Activated T-helper 17 cell treated with anti-CD3 and anti-CD28 coated beads, Interleukin-2, amount 50 U/mL, for 72 hours (primary cell): ENCODE measurements at places on chromosomes 5 and 9.

- no peak for ATAC-seq
Observed at GRCh38 chr5:65015767-65016166, 247.0 kb downstream of the CWC27 start.

- no peak for ATAC-seq
Observed at GRCh38 chr9:70983723-70984295, 137.6 kb downstream of the TRPM3 start.

- no peak for ATAC-seq
Observed at GRCh38 chr5:127029581-127030258, 638 bp downstream of the MARCHF3 start.

DNA sequence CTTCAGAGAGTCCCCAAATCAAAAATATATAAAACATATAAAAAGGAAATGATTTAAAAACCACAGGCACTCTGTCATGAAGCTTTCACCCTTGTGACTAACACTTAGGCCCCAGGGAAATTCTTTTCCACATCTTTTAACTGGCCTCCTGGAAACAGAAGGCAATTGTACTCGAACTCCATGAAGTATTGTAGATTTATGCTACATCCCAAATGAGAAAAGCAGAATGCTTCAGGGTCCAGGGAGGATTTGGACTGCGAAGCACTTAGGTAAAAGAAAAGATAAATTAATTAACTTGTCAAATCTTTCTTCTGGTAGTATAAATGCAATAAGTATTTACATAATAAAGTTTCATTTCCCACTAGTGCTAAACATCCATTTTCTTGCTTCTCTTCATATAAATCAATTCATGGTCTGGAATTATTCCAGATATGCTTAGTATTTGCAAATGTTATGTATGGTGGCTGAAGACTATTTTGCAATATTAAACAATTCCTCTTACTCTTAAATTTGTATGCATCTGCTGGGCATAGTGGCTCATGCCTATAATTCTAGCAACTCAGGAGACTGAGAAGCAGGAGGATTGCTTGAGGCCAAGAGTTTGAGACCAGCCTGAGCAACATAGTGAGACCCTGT is 64.9 kb upstream of the ELL2 start:
- no peak for ATAC-seq

GRCh38 chr5:35188031-35188457 is 42.2 kb downstream of the PRLR start:
- no peak for ATAC-seq

- no peak for ATAC-seq
Observed at GRCh38 chr9:72786948-72787347, 165.9 kb downstream of the ALDH1A1 start.

- no peak for ATAC-seq
Observed at GRCh38 chr9:136437839-136438547, 1.7 kb downstream of the INPP5E start.

DNA sequence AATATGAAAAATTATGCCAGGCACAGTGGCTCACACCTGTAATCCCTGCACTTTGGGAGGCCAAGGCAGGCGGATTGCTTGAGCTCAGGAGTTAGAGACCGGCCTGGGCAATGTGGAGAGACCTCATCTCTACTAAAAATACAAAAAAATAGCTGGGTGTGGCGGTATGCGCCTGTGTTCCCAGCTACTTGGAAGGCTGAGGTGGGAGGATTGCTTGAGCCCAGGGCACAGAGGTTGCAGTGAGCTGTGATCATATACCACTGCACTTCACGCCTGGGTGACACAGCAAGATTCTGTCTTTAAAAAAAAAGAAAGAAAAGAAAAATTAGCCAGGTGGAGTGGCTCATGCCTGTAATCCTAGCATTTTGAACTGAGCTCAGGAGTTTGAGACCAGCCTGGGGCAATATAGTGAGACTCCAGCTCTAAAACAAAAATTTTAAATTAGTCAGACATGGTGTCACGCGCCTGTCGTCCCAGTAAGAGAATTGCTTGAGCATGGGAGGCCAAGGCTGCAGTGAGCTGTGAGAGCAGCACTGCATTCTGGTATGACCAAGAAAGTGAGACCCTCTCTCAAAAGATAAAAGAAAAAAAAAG is 18.0 kb downstream of the PLAA start:
- ATAC-seq: no peak

DNA sequence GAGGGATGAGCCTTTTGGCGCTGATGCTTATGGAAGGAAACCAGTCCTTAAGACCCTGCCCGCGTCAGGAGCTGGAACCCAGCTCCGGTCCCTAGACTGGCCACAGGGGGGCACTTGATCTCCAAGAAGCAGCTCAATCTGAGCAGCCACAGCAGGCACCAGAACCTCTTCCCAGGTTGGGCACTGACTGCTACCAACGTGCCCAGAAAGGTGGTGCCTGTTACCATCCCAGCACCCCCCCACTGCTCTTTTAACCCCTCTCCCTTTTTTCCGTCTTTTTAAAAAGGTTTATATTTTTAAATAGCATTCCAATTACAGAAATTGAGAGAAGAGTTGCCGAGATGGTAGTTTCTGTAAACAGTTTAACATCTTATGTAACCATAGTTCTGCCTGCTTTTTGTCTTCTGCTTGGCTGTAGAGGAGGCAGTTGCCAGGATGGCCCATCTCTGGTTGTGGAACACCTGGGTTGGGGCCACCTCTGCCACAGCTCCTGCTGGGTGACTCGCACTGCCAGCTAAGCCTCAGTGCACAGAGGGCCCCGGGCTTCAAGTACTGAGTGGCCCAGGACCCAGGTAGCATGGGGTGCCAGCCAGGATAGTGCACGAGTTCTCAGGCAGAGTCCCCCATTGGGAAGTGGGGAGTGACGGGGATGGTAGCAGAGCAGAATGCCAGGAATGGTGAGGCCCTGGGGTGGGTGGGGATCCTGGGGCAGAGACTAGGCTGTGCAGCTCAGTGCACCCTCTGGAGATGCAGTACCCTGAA is 62.8 kb downstream of the PFDN1 start:
- peak; percentile 72 for ATAC-seq

GRCh38 chr5:124604419-124604818 is 142.0 kb downstream of the ZNF608 start:
- no peak for ATAC-seq

DNA sequence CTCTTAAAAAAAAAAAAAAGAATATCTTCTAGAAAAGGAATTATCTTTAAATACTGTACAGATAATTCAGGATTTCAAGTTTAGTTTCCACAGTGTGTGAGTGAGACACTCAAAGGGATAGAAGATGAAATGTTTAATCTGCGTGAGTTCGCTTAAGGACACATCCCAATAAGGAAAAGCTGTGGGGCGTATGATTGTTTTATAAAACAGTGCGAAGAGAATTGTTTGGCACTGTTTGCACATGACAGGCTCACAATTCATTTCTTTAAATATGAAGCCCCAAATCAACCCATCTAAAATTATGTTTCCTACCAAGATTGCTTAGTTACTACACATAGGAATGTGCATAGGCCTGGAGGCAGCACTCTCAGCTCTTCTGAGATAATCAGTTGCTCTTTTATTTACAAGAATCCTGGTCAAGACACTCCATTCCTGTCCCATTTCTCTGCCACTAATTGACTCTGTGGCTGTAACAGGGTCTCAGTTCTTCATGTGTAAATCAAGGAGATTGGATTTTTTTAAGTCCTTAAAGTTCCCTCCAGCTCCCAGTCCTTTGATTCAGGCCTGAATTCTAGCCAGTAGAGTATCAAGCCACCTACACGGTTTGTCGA is 60.1 kb downstream of the BHMT start:
- ATAC-seq: no peak

DNA sequence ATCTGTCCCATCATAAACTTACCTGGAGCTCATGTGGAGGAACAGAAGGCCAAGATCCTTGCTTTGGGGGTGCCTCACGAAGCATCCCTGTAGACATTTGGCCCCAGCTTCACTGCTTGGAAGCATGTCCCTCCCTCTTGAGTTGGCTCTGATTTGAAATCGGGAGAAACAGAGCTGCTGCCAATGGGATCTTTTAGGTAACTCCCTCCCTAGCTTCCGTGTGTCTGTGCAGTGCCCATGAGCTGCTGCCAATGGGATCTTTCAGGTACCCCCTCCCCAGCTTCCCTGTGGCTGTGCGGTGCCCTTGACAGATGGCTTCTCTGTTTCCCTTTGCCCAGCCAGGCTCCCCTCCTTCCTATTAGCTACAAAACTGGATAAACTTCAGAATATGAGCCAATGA is 178.0 kb downstream of the NR3C1 start:
- no peak for ATAC-seq

- peak; percentile 60 for ATAC-seq
Observed at GRCh38 chr9:21994556-21995005, at the start of gene CDKN2B-AS1. TSS of gene CDKN2B-AS1 (plus strand) at chr9:21994791.

DNA sequence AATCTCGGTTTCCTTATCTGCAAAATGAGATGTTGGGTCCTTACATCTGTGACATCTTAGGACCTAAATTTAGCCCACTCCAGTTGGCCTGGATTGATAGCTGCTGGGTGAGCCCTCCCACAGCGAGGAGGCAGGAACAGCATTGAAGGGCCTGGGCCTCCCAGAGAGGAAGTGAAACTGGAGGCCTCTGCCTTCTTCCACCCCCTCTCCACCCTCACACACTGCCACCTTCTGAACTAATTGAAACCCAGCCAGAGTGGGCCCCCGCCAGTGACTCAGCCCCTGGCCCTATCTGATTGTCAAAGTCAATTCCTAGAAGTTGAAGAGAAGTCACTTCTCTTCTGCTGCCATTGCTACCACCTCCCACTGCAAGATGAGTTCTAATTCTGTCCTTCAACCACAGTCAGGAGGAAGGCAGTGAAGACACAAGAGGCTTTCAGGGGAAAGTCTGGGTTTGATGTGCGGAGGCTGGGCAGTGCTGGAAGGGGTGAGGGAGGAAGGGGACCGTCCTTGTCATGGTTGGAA is 55.2 kb upstream of the NEK6 start:
- ATAC-seq: peak; percentile 89

DNA sequence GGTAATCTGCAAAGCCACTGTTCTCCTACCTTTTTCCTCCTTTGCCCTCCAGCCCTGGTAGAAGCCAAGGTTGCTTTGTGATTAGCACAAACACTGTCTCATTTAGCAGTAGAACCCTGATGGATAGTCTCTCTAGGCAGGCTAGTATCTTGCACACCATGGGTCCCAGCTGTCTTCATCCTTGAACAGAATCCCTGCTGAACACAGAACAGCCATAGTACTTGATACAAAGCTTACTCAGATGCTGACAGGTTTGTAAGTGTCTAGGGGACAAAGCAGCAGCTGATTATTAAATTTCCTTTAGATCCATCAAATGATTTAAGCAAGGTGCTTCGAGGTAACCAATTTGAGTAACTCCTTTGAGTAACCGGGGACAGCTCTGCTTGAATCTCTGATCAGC is 163.7 kb upstream of the PPP1R2B start:
- ATAC-seq: no peak

- ATAC-seq: no peak
Observed at GRCh38 chr5:15241216-15241821, 258.7 kb upstream of the FBXL7 start.

DNA sequence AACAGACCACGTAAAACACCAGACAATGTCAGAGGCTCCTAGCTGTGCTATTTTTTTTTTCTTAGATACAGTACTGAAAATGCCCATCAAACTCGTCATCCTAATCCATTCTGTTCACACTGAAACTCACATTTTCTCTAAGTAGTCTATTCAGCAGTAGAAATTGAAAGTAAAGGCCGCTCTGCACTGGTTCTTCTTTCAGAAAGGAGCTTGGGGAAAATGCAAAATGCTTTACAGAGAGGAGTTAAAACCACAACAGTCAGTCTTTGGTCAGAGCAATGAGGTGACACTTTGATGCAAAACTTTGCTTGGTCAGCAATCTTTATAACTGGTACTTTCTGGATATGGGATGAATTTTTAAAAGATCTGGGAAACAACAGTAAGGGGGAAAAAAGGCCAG is 43.8 kb upstream of the SUSD1 start:
- ATAC-seq: peak; percentile 97

DNA sequence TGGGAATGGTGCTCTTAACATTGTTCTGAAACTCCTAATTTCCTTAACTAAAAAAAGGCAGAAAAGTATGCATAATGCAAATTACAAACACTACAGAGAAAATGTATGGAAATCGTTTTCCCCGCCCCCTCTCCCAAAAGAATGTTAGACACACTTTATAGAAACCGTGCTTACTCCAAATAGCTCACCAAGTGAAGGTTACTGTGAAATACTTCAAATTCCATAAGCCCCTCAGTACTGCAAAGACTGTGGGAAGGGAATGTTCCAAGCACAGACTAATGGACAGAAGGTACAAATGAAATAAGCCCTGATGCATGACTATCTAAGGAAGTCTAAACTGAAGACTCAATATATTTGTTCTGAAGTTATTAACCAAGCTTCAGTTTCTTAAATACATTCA is 12.5 kb downstream of the MAPKAP1 start:
- ATAC-seq: no peak

DNA sequence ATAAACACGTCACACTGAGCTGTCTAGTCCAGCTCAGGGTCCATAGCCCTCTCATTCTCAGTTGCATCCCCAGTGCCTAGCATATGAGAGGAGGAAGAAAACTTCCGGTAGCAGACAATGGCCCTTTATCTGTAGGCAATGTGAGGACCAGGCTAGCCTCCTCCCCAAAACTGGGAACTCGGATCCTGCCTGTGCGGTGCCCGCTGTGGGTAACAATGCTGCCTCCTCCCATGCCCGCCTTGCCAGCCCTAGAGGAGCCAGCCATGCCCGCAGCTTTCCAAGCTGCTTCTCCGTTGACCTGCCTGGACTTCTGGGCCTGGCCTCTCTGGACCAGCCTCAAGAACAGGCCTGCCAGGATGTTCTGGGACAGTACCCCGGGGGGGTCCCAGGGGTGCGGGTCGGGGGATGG is 74.6 kb upstream of the ORM1 start:
- no peak for ATAC-seq

- no peak for ATAC-seq
Observed at GRCh38 chr9:96189995-96190394, 112.0 kb downstream of the HSD17B3 start.

GRCh38 chr9:95641586-95641985 is 124.8 kb upstream of the PTCH1 start:
- ATAC-seq: no peak

GRCh38 chr5:69502767-69503488 is 10.3 kb downstream of the OCLN start:
- ATAC-seq: no peak

- ATAC-seq: no peak
Observed at GRCh38 chr5:148843510-148844318, 17.3 kb downstream of the ADRB2 start.

DNA sequence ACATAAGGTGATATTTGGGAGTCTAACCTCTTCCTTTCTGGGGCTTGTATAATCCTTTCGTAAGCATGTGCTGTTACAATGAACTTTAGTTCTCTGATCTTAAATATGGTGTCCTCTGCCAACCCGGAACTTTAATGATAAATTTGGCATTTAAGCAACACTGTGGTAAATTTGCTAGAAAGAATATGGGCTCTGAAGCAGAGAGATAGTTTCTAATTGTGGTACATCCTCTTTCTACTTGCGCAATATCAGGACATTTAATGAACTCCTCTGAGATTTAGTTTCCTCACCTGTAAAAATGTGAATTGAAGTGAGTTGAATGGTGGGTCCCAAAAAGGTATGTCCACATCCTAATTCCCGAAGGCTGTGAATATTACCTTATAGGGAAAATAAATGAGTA is 364.7 kb downstream of the CAAP1 start:
- ATAC-seq: no peak

- ATAC-seq: no peak
Observed at GRCh38 chr9:93507768-93508167, 54.4 kb upstream of the FAM120AOS start.
